ENCODE measurements at places on chromosomes 11 and 22.

DNA sequence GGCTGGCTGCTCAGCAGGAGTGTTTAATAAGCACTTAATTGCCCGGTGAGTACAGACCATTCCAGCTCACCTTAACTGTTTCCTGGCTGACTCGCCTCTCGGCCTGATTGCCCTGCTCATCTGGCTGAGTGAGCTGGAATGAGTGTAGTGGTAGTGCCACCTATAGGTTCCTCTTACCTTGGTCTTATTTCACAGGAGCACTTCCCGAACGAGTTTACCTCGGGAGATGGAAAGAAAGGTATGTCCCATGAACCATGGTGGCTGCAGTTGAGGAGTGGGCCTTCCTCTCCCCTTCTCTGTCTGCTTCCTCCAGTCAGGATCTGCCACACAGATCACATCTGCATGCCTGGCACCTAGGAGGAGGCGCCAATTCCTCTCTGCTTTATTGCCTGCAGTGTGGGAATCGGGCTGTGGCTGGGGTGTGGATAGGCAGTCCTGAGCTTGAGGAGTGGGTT lies 26.7 kb downstream of the UPB1 start:
- DNase-seq, result peak; percentile 62

DNA sequence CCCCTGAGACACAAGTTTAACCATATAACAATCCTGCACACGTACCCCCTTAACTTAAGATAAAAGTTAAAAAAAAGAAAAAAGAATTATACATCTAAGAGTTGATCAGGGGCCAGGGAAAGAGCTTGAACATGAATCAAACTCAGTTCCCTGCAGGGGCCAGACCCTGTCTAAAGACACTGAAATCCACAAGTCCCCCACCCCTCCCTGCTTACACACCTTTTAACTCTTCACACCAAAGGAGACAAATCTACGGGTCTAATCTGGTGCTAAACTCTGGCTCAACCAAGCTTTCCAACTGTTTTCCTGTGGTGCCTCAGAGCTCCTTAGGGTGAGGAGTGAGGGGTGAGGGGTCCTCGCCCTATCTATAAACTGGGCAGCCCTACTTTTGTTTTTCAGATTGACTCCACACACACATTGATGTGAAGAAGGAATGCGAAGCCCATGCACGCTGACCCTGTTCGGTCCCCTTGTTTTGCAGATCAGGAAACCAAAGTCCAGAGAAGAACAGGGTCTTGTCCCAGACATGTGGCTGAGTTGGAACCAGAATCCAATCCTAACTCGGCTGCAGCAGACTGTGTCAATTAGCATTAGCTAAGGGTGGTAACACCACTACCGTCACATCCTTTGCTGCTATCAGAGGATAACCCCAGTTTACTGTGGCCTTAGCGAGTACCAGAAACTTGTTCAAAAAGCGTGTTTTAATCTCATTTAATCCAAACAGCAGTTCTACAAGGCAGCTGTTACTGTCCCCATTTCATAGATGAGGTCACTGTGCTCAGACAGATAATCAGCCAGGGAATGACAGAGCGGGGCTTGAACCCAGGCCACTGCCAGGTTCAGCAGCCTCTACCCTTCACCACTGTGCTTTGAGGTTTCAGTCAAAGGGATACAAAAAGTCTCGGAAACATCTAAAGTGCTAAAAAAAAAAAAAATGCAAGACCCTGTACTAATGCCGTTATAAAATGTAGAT lies 145.2 kb upstream of the SYT13 start:
- DNase-seq, result no peak

DNA sequence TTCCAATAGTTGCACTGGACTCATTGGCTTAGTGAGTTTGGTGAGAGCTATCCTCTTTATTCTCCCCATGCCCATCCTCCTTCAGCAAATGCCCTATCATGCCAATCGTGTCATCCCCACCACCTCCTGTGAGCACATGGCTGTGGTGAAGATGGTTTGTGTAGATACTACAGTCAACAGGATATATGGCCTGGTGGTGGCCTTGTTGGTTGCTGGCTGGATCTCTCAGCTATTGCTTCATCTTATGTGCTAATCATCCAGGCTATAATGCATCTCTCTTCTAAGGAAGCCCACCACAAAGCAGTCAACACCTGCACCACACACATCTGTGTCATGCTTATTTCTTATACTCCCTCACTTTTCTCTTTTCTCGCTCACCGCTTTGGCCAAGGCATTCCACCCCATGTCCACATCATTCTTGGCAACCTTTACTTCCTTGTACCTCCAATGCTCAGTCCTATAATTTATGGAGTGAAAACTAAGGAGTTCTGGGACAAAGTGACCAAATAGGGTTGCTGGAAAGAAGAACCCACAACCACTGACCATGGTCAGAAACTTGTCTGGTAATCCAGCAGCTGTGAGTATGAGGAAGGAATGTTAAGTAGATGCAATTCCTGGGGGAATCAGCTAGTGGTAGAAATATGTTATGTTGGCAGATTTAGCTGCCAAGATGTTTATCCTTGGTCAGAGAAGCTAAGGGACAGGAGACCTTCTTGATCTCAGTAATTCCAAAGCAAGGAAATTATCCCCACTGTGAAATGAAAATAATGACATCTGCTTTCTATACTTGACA lies 16.3 kb upstream of the OR56B1 start:
- DNase-seq, result no peak

DNA sequence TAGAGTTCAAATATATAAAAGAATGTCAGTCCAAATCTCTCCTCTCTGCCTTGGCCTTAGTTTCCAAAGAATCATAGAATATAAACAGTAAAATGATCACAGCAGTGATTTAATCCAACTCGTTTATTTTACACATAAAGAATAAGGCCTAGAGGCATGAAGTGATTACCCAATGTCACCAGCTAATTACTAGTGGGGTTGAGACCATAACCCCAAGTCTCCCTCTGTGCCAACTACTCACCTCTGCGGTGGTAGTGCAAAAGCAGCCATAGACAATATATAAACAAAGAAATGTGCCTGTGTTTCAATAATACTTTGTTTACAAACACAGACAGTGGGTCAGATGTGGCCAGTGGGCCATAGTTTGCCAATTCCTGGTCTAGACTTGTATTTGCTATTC lies 96.6 kb upstream of the FAT3 start:
- no peak for DNase-seq

DNA sequence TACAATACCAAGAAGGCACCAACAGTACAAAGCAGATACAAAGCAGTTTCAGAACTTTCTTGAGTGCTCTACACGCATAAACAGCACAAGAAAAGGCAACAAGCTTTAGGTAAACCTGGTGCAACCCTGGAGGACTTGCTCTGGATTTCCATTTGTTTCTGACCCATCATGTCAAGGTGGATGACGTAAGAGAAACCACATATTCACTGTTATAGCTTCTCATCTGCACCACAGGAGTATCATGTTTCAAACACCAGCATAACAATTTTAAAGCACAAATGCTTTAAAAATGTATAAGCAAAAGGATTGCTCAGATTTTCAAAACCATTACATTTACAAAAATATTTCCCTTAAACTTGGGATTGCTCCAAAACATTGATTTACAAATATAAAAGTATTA lies 25.0 kb upstream of the YPEL1 start:
- DNase-seq, result no peak

- DNase-seq, result no peak
Observed at GRCh38 chr11:126438691-126439090, 83.2 kb downstream of the ST3GAL4 start.

- DNase-seq, result no peak
Observed at GRCh38 chr11:134738581-134738980, 326.5 kb upstream of the B3GAT1 start.

Data from left renal cortex interstitium (tissue), 4 donors.